ENCODE measurements at places on chromosomes 16 and 17.

DNA sequence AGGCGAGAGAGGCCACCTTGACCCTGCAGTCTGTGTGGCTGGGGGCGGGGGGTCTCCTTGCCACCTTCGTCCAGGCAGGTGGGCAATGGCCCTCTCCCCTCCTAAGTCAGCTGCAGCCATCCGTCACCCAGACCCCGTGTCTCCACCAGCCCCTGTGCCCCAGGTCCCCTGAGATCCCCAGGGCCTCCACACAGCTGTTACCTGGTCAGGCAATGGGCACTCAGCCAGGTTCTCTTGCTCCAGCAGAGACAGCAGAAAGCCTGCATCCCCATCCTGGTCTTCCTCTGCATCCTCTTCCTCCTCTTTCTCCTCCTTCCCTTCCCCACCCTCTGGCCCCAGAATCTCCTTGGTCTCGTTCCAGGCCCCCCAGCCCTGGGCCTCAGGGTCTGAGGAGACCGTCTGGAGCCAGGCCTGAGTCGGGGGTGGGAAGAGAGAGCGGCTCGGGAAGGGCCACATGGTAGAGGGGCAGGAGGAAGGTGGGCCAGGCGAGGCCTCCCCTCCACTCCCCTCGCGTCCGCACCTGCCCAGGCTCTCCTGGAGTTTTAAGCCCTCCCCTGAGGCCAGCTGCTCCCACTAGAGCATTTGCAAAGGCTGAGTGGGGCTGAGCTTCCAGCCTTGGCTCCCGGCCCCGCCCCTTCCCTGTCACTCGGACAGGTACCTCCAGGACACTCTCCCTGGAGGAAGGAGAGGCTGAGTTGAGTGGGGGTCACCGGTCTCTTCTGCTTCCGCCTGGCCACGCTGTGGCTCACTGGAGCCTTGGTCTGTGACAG is at the start of gene PABPN1L:
Gene PABPN1L, minus strand, starts transcription at position 510 of the 770 bp plus-strand sequence. Its CDS starts 54 bp downstream, at position 456.
- DNase-seq, result no peak

DNA sequence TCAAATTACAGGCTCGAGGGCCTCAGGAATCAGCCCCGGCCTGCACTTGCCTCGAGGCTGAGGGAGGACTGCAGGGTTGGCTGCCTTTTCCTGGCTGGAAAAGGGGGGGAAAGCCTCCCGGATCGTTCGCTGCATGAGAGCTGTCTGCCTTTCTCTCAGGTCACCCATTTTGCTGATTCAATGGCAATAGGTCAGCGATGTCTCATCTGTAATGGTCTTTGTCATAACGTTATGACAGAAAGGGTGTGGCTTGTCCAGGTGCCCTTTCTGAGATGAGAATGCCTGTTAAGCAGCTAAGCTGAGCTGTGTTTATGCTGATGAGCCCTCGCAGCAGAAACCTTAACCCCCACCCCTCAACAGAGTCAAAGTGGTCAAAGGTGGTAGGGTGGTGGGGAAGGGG is 81.8 kb downstream of the AKAP1 start:
- no peak for DNase-seq

GRCh38 chr16:50428116-50428515 is 59.3 kb upstream of the BRD7 start:
- DNase-seq, result no peak

DNA sequence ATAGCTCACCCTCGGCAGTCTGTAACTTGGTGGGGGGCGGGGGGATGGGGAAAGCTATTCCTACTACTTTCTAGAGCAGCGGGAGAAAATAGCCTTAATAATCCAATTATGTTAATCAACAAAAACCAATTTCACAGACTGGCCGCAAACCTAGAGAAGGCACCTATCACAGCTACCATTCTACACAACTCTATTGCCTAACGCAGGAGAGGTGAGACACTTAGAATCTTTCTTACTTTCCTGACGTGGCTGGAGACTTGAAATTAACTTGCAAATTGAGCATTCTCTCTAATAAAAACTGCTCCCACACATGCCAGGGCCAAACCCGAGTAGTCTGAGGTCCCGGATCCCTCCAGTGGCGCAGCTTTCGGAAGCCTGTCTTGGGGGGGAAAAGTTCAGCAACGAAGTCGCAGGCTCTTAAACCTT is 794 bp downstream of the SMG6 start:
- DNase-seq, result no peak

DNA sequence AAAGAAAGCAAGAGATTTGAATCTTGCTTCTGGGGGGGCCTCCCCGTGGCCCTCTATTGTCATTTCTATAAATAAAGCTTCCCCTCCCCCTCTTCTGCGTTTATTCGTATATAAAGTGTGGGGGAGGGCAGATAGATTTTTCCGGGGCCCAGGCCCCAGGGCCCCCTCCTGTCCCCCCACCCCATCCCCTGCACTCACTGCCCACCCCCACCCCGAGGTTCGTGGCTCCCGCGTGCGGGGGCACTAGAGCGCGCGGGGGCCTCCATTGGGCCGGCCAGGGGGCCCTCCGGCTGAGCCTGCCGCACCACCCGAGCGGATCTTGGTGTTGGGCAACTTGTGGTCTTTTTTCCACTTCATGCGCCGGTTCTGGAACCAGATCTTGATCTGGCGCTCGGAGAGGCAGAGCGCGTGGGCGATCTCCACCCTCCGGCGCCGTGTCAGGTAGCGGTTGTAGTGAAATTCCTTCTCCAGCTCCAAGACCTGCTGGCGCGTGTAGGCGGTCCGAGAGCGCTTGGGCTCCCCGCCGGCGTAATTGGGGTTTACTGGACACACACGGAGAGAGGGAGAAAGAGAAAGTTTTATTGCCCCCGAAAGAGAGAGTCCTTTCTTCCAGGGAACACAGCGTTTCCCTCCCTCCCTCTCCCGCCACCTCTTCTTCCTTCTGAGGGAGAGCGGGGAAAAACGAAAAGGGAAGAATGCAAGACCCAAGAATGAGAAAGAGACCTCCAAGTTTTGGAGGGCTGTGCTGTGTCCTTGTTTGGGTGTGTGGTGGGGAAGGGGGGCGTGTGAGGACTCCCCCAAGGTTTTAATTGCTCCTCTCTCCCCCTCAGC is 1.5 kb downstream of the HOXB4 start:
- DNase-seq, result no peak

DNA sequence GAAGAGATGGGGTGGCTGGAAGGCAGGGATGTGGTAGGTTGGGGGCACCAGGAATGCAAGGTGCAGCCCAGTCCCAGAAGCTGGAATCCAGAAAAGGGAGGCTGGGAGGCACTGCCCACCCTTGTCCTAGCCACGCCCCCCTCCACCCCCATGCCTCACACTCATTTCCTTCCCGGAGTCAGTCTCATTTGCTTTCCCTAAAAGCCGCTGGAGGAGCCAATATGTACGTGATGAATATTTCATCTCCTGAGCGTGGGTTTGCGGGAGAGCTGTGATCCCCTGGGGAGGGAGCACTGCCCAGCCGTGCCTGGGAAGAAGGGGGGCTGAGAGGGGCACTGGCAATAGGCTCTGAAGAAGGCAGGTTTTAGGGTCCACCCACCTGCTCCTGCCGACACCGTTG is 124.5 kb upstream of the LHX1 start:
- DNase-seq, result no peak
